Activated naive CD4-positive, alpha-beta T cell (primary cell): ENCODE measurements at places on chromosomes 6 and 20.

DNA sequence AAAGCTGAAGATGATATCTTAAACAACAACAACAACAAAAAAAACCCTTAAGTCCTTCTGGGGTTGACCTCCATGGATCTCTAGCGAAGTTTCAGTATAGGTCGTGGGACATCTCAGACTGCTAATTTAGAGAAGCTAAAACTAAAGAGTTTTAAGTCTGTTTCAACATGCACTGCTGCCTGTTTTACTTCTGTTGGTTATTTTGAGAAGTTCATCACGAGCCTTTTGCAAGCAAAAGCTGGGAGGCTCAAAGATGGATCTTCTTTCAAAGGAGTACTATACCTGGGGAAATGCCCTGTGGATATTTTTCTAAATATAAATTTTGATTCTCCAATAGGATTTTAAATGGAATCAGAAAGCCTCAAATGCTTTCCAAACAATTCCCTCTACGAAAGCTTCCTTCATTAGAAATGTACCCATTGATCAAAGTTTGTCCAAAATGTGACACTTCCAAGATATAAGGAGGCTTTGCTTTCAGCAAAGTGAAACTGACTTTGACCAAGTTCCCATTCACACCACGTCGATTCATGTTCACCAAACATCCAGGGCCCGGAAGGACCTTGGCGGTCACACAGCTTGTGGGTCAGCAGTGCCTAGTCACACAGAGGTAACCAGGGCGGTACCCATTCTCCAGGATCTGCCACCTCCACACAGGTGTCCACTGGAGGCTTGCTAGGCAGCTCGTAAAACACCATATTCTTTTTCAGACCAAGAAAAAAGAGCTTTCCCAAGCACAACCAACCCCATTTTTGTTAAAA is 94.7 kb upstream of the QKI start:
- no peak for DNase-seq

DNA sequence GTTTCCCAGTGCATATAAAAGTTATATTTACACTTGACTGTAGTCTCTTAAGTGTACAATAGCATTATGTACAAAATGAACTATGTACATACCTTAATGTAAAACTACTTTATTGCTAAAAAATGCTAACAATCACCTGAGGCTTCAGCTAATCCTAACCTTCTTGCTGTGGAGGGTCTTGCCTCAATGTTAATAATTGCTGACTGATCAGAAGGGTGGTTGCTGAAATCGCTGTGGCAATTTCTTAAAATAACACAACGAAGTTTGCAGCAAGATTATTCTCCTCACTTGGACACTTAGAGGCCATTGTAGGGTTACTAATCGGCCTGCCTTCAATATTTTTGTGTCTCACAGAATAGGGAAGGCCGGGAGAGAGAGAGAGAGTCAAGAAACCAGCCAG is 24.7 kb upstream of the MICB start:
- DNase-seq: no peak

DNA sequence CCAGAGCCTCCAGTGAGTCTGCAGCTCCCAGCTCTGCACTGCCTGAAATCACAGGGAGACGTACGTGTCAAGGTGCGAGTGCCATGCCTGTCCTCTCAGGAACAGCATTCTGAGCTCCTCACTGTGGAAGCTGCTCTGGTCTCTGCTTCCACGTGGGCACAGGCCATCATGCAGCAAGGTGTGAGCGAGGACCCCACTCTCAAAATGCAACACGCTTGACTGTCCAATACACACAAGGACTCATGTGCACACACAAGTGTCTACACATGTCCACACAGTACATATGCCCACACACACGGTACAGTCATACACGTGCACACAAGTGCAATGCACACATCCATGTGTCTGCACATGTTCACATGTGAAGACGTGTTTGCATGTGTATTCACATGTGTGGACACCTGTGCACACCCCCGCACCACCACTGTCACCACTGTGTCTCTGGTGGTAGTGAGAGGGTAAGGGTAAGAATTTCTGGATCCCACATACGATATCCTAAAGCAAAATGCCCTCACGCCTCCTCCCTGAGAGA is 260.5 kb downstream of the DLL1 start:
- DNase-seq: no peak

- no peak for DNase-seq
Observed at GRCh38 chr6:119384444-119384843, 34.9 kb upstream of the MAN1A1 start.

DNA sequence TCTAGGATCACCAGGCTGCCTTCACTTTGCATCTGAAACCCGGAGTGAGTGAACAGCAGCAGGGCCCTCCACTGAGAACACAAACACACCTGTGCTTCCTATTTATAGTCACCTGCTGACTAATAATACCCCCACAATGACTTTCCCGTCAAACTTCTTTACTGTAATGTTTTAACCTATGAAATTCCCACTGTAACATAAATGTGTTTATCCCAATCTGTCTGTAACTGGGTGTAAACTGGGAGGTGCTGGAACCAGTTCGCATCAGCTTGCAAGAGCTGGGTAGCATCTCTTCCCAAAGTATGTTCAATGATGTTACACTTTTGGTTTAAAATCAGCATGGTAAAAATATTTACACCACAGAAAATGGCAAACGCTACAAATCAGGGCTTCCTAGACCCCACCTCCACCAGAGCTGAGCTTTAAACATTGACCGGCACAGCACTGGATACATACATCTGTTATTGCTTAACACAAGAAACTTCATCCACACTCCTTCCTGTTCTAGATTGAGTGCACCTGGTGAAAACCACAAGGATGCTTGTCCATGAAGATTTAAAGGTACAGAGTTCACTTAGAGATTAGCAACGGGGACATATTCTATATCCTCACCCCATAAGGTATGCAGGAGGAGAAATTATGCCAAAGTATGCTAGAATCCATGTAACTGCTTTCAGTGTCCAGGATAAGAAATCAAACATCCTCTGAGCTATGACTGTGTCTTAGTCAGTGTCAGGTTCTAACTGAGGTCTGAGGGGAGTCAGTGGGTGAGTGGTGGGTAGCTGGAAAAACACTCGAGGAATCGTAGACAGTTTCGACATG is 79.0 kb downstream of the ALDH8A1 start:
- no peak for DNase-seq

DNA sequence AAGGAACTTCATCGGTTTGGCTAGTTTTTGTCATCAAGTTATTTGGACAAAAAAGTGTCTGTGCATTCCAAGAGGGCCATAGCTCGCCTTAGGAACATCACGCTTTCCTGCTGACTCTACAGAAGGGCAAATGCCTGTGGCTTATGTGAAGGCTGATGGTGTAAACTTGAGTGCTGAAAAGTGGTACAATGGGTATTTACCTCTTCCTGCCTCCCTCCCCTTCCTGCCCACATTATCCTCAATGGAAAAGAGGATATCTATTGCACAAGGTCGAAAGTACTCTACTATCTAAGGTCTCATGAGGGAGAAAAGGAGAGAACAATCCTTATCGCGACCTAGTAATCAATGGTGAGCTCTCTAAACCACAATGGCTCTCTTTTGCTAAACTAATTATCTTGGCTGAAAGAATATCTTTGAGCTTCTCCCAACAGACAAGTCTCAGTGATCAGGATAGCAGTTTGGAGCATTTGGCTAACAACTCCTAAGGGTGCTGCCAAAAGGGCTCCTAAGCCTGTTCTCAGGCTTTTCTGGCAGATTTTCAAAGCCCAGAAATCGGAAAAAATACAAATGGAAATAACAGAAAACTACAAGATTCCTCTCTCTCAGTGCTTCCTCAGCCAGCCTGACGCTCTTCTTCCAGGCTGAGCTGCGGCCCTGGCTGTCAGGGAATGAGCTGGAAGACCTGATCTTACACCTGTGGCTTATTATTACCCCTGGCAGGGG is 42.6 kb upstream of the ENPP1 start:
- no peak for DNase-seq

GRCh38 chr20:37526839-37527637 is 638 bp downstream of the BLCAP start:
- DNase-seq: no peak

DNA sequence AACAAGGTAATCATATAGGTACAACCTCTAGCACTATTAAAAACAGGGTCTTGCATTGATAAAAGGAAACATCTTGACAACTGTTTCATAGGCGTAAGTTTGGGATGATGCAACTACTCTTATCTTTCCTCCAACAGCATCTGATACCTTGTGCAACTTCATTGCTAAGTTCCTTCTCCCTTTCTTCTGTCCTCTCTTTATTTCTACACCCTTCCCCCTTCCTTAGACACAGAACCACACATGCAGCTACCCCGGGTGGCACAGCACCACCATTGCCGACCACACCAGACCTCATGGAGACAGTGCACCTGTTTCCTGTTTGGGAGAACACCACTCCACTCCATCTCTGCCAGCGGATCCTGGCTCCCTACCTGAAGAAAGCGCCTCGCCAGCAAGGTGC is 14.4 kb downstream of the MYB start:
- no peak for DNase-seq

DNA sequence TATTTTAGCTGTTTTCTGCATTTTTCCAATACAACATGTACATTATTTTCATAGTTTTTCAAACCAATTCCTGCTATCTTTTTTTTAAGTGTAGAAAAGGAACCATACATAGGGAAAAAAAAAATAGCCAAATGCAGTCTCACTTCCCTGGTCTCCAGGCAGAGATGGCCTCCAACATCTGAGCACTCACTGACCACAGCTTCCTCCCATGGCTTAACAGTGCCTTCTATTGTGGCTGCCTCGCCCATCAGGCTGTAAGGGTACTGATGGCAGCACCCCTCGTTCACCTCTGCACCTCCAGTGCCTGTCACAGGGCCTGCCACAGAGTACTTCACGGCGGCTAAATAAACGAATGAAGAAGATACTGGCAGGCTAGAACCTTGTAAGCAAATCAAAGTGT is 591.1 kb downstream of the PTPRT start:
- DNase-seq: no peak

DNA sequence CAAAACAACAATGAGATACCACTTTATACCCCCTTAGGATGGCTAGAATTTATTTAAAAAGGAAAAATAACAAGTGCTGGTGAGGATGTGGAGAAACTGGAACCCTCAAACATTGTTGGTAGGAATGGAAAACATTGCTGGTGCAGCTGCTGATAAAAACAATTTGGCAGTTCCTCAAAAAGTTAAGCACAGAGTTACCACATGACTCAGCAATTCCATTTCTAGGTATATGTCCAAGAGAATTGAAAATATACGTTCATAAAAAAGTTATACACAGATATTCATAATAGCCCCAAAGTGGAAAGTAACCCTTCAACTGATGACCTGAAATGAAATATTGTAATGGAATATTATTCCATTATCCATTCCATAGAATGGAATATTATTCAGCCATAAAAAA is 55.0 kb downstream of the CD83 start:
- DNase-seq: no peak
